GM12892 (cell line): ENCODE measurements at places on chromosomes 3 and 15.

DNA sequence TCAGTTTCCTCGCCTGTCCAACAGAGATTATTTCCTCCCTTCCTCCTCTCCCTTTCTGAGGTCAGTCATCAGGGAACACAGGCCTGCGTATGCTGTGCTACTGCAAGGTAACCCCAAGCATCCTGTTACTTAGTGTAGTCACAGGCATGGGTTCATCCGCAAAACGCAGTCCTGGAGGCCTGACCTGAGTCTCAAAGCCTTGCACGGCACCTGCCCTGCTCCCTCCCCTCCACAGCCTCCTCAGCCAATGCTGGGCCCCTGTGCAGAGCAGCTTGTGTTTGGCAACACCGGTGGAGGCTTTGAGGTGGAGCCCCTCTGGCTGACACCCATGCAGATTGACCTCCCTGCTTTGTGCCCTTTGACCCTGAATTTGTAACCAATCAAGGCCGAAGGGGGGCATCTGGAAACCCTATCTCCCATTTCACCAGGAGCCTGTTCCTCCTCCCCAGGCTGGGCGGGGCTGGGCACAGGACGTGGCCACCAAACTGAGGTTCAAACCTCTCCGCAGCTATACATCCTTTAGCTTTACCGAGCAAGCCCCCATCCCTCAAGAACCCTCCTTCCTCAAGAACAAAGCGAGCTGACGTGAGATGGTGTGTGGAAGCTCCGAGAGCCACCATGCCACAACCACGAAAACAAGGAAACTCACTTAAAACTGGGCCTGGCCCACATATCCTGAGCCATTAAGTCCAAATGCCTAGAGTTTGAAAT, 21.5 kb downstream of the TKT start:
- peak; percentile 5 for DNase-seq

DNA sequence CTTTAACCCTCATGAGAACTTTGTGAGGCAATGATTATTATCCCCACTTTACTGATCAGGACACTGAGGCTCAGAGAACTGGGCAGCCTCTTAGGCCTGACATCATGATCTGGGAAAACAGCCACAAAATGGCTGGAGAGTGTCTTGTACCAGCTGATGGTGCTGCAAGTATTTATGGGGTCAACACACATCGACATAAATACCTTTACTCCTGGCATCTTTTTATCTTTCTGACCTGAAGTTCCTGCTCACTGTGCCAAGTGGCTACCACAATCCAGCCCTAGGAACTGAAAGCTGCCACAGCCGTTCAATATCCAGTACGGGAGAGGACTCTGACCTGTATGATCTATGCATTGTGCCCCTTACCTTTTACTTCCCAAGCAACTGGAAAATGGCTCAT, 29.2 kb upstream of the MUC13 start:
- no peak for DNase-seq

GRCh38 chr3:189393598-189393997, 221.8 kb downstream of the TPRG1 start:
- DNase-seq = no peak

DNA sequence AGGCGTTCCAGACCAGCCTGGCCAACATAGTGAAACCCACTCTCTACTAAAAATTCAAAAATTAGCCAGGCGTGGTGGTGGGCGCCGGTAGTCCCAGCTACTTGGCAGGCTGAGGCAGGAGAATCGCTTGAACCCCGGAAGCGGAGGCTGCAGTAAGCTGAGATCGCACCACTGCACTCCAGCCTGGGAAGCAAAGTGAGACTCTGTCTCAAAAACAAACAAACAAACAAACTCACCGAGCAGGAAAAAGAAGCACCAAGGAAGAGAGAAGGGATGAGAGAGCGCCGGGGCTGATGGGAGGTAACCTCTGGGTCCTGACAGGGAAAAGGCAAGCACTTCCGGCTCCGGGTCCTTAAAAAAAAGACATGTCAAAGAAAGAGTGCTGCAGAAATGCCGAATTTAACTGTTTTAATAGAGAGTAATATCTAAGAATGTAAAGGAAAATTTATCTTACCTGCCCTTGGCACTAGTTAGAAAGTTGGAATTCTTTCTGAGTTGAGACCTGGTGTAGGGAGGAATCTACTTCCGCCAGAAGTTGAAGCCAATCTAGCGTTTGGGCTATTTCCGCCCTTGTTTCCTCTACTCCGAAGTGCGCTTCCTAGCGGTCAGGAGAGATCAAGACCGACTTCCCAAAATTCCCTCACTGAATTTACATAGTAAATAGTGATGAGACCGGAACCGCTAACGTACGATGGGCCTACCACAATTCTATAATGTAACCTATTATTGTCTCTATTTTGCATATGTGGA, 29.1 kb downstream of the EFCAB12 start:
- peak; percentile 63 for DNase-seq
